G401 (cell line): ENCODE measurements at places on chromosomes 4 and X. TPM values are rescaled to one million over a fixed set of nuclear protein-coding genes. Genes with fewer than 3 reads are reported as not detected.

The GLRB gene
- 5.1 and 8.5 TPM in 2 replicates for total RNA-seq

The AR gene
- total RNA-seq: not detected in 2 replicates

The VGLL1 gene
- total RNA-seq: not detected in 2 replicates

The FAM47B gene
- total RNA-seq: not detected in 2 replicates

The PRDM8 gene
- total RNA-seq: 0.06 and 0.20 TPM in 2 replicates

The GRK4 gene
- total RNA-seq: 2.0 and 4.2 TPM in 2 replicates

The MAEA gene
- total RNA-seq: 52.5 and 54.6 TPM in 2 replicates

The ADH1A gene
- total RNA-seq: not detected in 2 replicates

The SLC26A1 gene
- 0.74 and 0.85 TPM in 2 replicates for total RNA-seq

The C4orf51 gene
- total RNA-seq: not detected in 2 replicates

The SHROOM4 gene
- 0.10 and 0.12 TPM in 2 replicates for total RNA-seq

The JADE3 gene
- 6.9 and 17.3 TPM in 2 replicates for total RNA-seq

The MTTP gene
- not detected in 2 replicates for total RNA-seq

The TLR6 gene
- total RNA-seq: 0.03 TPM in 1 of 2 replicates, not detected in the other

The POU4F2 gene
- total RNA-seq: not detected in 2 replicates

The XK gene
- total RNA-seq: not detected in 2 replicates

The MTNR1A gene
- not detected in 2 replicates for total RNA-seq

The CRLF2 gene
- not detected in 2 replicates for total RNA-seq

The ZNF157 gene
- total RNA-seq: 0.25 and 0.44 TPM in 2 replicates

The GAGE12E gene
- not detected in 2 replicates for total RNA-seq

The INTS12 gene
- 15.3 and 30.1 TPM in 2 replicates for total RNA-seq

The PORCN gene
- 3.5 and 11.8 TPM in 2 replicates for total RNA-seq

The CHM gene
- total RNA-seq: 13.9 and 30.8 TPM in 2 replicates

The BEX5 gene
- not detected in 2 replicates for total RNA-seq

The ATP8A1 gene
- 2.1 and 9.2 TPM in 2 replicates for total RNA-seq

The MAML3 gene
- not detected in 2 replicates for total RNA-seq

The FANCB gene
- total RNA-seq: 5.5 and 5.6 TPM in 2 replicates

The MAMLD1 gene
- total RNA-seq: not detected in 2 replicates

The VSIG1 gene
- total RNA-seq: not detected in 2 replicates

The ADH1B gene
- total RNA-seq: not detected in 2 replicates

The SYNPO2 gene
- total RNA-seq: not detected in 2 replicates

The MSANTD1 gene
- total RNA-seq: 0.20 TPM in 1 of 2 replicates, not detected in the other

The SCFD2 gene
- total RNA-seq: 16.9 and 23.5 TPM in 2 replicates

The HMX1 gene
- 0.80 TPM in 1 of 2 replicates, not detected in the other for total RNA-seq

The TCEAL7 gene
- total RNA-seq: 0.71 TPM in 1 of 2 replicates, not detected in the other

The BRCC3 gene
- 6.0 and 8.9 TPM in 2 replicates for total RNA-seq

The BOD1L1 gene
- 7.3 and 10.3 TPM in 2 replicates for total RNA-seq

The SLC25A53 gene
- total RNA-seq: 0.68 TPM in 1 of 2 replicates, not detected in the other

The AMMECR1 gene
- total RNA-seq: 4.4 and 7.5 TPM in 2 replicates

The XIAP gene
- total RNA-seq: 15.8 and 19.9 TPM in 2 replicates
